ENCODE measurements at places on chromosomes 12 and 14.
A peak's percentile ranks its signal among the peaks of the same experiment; 100 is the strongest.

- DNase-seq: peak; percentile 86
Observed at GRCh38 chr12:16352481-16352880, 5.0 kb downstream of the MGST1 start.

- DNase-seq: no peak
Observed at GRCh38 chr14:71474301-71475265, 457.6 kb upstream of the RGS6 start.

DNA sequence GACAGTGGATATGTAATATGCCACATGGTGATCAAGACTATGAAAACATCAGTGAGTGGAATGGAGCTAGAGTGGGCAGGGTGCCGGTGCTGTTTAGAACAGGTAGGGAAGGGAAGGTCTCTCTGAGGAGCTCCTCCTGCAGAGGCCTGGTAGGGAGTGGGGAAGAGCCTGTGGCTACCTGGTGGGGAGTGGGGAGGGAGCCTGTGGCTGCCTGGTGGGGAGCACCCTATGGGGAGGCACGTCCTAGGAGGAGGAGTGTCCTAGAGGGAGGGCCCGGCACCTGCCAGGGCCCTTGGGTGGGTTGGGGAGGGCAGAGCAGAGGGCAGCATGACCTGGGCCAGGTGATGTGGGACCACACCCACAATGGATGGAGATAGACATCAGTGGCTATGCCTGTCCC, 122.6 kb downstream of the ADGRD1 start:
- no peak for DNase-seq

- peak; percentile 96 for DNase-seq
Observed at GRCh38 chr12:124747426-124748161, 116.1 kb downstream of the SCARB1 start.

GRCh38 chr12:20211541-20211940, 156.8 kb upstream of the PDE3A start:
- DNase-seq: no peak

DNA sequence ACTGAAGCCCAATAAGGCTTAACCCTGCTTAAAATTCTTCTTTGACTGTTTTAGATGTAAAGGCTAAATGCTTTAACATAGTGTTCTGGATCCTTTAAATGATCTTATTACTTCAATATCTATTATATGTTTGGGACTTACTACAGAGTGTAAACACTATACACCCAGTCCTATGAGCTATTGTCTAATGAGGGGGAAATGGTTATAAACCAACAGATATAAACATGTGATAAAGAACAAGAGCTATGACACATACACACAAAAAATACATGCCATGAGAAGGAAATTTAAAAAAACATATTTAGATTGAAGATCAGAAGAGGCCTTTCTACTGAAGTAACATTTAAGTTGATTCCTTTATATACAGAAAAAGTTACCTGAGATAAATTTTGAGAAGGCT, 505.1 kb downstream of the FOXG1 start:
- no peak for DNase-seq

DNA sequence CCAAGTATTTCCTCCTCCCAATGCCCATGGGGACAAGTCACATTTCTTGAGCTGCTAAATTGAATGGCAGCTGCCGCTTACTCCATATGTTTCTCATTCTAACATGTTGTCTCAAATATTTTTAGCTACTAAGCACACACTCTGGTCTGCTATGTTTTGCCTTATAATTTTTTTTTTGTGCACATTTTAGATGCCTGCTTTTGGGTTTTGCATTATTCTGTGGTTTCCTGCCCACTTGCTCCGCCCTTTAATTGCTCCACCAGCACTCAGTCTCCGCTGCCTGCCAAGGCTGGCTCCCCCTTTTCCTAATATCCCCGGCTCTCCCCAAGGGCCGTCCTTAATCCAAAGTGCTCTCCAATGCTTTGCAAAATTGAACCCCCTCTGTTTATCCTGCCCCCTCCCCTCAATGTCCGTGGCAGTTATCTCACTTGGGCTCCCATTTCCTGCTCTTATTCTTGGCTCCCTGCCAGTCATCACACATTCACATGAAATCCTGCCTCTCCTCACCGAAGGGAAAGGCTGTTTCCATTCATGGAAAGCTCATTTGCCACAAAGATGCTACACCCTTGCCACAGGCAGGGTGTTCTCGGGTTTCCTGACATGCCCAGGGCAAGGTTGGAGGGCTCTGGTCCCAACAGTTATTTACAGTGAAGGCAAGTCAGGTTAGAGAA, 79.4 kb downstream of the C12orf75 start:
- peak; percentile 74 for DNase-seq

DNA sequence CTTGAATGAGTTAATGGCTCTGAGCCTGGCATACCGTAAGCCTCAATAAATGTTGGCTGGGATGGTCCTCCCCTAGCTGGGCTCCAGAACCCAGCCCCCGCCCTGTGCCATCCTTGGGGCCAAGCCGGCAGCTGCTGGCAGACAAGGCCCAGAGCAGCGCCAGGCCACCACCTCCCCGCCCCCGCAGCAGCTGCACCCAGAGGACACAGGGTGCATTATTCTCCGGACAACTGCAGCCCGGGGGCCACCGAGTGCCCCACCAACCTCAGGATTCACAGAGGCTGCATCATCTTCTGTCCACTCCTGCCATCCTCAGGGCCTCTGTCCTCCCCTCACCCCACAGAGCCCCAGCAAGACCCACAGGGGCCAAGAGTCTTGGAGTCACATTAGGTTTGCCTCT, 92.7 kb downstream of the NCOR2 start:
- no peak for DNase-seq

DNA sequence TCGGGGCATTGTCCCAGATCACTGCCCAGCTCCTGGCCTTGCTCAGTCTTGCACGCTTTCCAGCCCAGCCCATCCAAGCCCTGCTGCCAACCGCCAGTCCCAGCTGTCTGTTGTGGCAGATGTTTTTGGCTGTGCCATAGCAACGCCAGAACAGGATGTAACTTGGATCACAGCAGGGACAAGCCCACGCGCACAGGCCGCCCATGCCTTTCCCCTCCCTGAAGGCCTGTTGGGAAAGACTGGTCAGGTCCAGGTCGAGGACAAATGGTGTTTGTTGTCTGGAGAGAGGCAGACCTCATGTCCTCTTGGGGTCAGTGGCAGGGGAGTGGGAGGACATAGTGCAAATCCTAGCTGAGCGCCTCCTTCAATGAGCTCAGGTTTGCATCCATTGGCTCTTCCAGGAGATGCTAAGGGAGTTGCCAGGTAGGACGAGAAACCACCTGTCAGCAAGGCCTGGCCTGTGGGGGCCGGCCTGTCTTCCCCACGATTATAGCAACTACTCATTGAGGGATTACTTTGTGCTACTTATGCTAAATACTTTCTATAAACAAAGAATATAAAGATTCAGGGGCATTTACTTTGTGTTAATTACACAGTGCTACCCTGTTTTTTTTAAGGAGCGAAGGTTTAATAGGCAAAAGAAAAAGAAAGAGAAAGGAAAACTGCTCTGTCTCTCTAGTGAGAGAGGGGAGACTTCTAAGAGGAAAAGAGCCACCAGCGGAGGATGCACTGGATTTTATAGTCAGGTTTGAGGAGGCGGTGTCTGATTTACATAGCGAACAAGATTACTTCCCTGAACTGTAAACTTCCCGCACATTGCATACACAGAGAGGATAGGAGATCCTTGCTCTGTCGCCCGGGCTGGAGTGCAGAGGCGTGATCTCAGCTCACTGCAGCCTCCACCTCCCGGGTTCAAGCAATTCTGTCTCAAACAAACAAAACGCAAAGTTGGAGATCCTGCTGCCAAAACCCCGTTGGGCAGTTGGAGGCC, 42.8 kb upstream of the CORO1C start:
- peak; percentile 29 for DNase-seq

- peak; percentile 77 for DNase-seq
Observed at GRCh38 chr12:182381-182892, 31.5 kb downstream of the SLC6A12 start.

DNA sequence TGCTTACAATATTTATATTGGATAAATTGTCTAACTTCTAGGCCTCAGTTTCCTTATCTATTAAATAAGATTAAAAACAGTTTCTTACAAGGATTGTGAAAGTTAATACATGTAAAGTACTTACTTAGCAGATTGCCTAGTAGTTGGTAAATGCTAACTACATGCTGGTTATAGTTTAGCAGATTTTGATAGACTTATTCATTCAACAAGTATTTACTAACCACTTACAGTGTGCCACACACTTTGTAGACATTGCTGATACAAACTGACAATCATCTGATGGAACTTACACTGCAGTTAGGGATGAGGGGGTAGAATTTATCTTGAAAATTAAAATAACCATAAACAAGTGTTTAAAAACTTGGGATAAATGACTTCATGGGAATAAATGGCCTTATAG, 50.4 kb downstream of the ARID2 start:
- DNase-seq: no peak

DNA sequence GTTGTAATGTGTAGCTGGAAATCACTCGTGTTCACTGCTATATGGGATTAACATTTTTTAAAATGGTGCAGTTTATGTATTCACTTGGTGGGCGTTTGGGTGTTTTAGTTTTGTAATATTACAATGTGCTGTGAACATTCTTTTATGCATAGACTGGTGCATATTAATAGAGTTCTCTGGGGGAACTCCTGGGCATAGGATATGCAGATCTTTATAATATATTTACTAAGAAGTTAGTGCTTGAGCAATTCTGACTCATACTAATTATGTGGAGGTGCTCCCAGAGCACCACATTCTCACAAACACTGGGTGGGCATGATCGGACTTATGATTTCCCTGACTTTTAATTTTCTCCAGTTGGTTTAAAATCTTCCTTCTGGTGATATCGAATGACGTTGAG, 342.3 kb downstream of the PDZRN4 start:
- DNase-seq: no peak

DNA sequence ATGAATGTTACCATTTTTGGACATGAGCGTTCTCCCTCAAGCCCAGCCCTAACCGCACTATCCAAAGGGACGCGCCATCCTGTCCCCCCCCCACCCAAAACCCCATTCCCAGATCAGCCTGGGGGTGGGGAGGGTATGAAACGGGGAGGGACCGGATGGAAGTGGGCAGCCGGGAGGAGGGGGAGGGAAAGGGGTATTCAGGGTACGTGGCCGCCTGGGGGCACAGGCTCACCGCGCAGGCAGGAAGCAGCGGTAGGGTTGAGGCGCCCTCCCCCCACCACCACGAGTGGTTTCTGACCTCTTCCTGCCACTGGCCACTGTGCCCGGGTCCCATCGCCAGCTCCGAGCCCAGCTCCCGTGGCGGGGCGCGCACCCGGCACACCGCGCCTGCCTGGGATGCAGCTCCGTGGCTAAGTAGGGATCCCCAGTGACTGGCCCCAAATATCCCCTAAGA, 1.4 kb downstream of the ACTN1 start:
- peak; percentile 98 for DNase-seq

GRCh38 chr12:64663015-64663414, 52.7 kb downstream of the RASSF3 start:
- DNase-seq: no peak

DNA sequence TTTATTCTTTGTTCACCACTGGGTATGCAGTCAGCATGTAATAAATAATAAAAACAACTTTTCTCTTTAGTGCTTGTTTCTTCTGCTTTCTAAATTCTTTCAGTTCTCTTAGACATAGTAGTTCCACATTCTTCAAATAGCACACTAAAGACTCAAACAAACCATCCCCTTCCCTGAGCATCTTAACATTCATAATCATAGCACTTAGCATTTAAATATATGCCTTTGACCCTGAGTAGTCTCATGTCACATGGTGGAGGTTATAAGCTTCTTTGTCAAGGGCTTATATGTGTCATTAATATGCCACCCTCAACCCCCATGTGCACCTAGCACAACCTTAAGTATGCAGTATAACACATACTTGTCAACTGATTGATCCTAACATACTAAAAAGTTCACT, 212.7 kb downstream of the PHLDA1 start:
- DNase-seq: peak; percentile 52

GRCh38 chr14:70192915-70193314, 4.2 kb upstream of the SLC8A3 start:
- DNase-seq: no peak

- no peak for DNase-seq
Observed at GRCh38 chr14:53621433-53621832, 335.2 kb downstream of the BMP4 start.

GRCh38 chr14:46651526-46652144, at the start of gene RPL10L:
Gene RPL10L (minus strand): TSS chr14:46651781. CDS start chr14:46651736, 45 bp downstream.
- DNase-seq: no peak

GRCh38 chr14:38208618-38209562, 1.2 kb downstream of the SSTR1 start:
- peak; percentile 66 for DNase-seq

DNA sequence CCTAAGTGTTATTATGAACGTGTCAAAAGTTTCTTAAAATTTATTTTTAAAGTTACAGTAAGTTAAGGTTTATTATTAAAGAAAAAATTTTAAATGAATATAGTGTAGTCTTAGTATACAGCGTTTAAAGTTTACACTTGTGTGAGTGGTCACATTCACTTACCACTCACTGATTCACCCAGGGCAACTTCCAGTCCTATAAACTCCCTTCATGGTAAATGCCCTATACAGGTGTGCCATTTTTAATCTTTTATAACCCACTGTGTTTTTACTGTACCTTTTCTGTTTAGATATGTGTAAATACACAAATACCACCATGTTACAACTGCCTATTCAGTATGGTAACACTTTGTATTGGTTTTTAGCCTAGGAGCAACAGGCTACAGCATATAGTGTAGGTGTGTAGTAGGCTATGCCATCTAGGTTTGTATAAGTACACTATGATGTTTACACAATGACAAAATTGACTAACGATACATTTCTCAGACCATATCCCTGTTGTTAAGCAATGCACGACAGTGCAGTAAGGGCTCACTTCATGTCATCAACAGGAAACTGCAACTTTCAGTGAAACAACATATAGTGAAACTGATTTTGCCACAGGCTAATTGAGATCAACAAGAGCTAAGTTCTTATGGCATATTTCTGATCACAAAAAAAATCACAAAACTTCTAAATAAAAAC, 112.0 kb upstream of the TMCC3 start:
- DNase-seq: no peak

- DNase-seq: peak; percentile 88
Observed at GRCh38 chr12:75660107-75660530, 148.7 kb upstream of the KRR1 start.

DNA sequence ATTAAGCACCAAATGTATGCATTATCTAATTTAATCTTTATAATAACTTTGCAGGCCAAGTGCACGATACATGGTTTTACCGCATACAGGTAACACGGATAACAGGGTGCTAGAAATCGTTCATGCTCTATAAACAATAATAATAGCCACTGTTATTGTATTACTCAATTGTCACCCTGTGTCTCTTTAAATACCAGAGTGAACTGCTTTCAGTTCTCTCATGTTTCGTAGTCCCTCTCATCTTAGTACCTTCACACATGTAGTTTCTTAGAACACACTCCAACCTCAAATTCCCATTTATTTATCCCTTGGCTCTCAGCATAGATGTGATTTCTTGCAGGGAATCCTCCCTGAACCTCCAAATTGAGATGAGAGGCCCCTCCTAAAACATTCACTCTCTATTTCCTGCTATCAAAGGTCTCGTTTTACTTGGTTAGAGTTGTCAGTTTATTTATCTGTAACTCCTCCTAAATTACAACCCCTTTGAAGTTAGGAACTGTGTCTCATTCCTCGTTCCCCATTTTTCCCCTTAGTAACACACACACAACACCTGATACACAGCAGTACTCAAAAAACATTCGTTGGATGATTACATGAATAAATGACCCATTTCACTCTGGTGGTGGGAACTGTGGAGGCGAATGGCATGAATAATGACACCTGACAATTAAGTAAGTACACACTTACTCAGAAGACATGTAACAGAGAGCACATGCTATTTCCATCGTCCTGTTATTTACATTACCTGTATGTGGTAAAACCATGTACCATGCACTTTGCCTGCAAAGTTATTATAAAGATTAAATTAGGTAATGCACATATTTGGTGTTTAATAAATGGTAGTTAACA, 134.6 kb downstream of the BTG1 start:
- no peak for DNase-seq
